ENCODE measurements at places on chromosomes 7 and 10. TPM values are rescaled to one million over a fixed set of nuclear protein-coding genes. Genes with fewer than 3 reads are reported as not detected.

MSS51 gene
- polyA plus RNA-seq, result 1.1 TPM

MTURN gene
- polyA plus RNA-seq, result 3.0 TPM

GIMAP8 gene
- polyA plus RNA-seq, result 0.06 TPM

CARD11 gene
- 19.0 TPM for polyA plus RNA-seq

OPN1SW gene
- 0.80 TPM for polyA plus RNA-seq

FAM25A gene
- polyA plus RNA-seq, result not detected

GPR15LG gene
- polyA plus RNA-seq, result not detected

MBL2 gene
- polyA plus RNA-seq, result not detected

FOXK1 gene
- polyA plus RNA-seq, result 2.3 TPM

MKX gene
- polyA plus RNA-seq, result 0.66 TPM

HGF gene
- polyA plus RNA-seq, result 0.24 TPM

SMO gene
- polyA plus RNA-seq, result 13.1 TPM

TMEM176A gene
- 0.66 TPM for polyA plus RNA-seq

NCF1 gene
- polyA plus RNA-seq, result 3.1 TPM

CDK6 gene
- polyA plus RNA-seq, result 7.4 TPM

PNLIPRP2 gene
- 0.19 TPM for polyA plus RNA-seq

STEAP4 gene
- polyA plus RNA-seq, result not detected

GNAI1 gene
- 36.9 TPM for polyA plus RNA-seq

AKR1C8 gene
- polyA plus RNA-seq, result not detected

HOXA11 gene
- polyA plus RNA-seq, result not detected

FEZF1 gene
- polyA plus RNA-seq, result 1.0 TPM

MACC1 gene
- 5.2 TPM for polyA plus RNA-seq

VCL gene
- polyA plus RNA-seq, result 60.7 TPM

FAM53B gene
- 3.0 TPM for polyA plus RNA-seq

LRRC61 gene
- polyA plus RNA-seq, result 34.7 TPM
